ENCODE measurements at places on chromosomes 1 and 21.

- no peak for DNase-seq
Observed at GRCh38 chr1:12447307-12447706, 170.7 kb downstream of the DHRS3 start.

- no peak for DNase-seq
Observed at GRCh38 chr1:66313429-66313828, 220.5 kb upstream of the SGIP1 start.

- DNase-seq, result no peak
Observed at GRCh38 chr1:170721621-170722020, 57.7 kb downstream of the PRRX1 start.

DNA sequence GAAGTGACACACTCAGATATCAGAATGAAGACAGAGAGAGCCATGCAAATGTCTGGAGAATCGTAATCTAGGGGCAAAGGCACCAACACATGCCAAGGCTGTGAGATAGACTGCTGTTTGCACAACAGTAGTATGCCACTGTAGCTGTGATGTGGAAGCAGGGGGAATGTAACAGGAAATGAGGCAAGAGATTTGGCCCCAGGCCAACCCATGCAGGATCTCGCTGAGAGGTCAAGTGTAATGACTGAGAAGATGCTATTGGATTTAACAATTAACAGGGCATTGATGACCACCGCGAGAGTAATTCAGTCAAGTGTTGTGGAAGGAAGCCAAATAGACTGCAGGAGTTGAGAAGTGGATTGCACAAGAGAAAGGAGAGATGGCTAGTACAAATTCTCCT lies 107.3 kb upstream of the ST6GALNAC5 start:
- DNase-seq, result no peak

DNA sequence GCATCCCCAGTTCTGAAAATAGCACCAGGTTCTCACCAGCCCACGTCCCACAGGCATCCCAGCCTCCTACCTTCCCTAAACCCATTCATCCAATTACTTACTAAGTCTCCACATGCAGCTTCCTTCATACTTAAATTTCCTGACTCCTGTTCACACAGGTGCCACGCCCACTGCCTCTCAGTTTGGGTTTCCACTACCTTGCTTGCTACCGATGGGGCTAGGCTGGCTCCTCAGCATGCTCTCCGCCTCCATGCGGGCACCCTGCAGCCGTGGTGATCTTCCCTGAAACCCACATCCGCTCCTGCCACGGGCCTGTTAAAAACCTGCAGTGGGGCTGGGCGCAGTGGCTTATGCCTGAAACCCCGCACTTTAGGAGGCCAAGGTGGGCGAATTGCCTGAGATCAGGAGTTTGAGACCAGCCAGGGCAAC lies 70.4 kb upstream of the ANGPTL1 start:
- no peak for DNase-seq

DNA sequence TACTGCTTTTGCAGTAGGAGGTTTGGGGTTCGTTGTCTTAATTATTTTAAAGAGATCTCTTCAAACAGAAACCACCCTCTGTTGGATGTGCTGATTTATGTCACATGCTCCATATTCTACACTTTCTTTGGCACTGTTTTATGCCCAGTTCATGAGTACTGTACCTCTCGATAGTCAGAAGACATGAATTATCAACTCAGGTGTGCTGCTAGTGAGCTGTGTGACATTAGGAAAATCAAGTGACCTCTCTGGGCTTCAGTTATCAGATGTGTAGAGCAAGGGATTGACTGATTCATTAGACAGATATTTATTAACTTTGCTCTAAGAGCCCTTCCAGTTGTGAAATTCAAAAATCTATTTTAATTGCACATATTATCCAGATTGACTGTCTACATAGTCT lies 2.1 kb upstream of the AHCTF1 start:
- DNase-seq, result no peak

- no peak for DNase-seq
Observed at GRCh38 chr1:188070848-188071247, 1242.1 kb downstream of the PLA2G4A start.

DNA sequence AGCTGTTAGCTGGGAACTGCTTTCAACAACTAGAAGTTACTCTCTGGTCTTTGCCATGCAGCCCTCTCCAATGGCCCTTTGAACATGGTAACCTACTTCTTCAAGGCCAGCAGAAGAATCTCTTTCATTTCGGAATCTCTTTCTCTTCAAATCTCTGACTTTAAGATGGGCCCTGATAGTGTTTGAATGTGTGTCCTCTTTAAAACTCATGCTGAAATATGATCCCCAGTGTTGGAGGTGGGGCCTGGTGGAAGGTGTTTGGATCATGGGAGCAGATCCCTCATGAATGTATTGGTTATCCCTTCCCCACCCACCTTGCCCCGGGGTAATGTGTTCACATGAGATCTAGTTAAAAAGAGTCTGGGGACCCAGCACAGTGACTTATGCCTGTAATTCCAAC lies 54.5 kb upstream of the SOX13 start:
- DNase-seq, result no peak

GRCh38 chr1:207335695-207336363 lies 14.4 kb downstream of the CD55 start:
- no peak for DNase-seq

GRCh38 chr1:167148421-167148820 lies 54.5 kb downstream of the STYXL2 start:
- DNase-seq, result no peak

DNA sequence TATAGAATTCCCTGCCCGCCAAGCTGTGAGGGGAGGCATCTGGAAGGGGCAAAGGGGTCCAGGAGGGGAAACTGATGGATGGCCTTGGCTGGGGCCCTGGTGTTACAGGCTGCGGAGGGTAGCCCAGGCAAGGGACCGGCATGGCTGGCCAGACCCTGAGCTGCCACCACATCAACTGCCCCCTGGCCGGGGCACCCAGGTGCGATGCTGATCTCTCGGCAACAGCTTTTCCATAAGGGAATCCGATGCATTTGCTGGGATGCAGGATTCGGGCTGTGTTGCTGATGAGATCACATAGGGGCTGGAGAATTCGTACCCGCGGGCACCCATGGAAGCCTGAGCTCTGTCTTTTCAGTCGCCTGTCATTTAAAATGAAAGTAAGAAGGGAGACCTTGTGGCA lies 73.7 kb downstream of the PRDM16 start:
- DNase-seq, result no peak

DNA sequence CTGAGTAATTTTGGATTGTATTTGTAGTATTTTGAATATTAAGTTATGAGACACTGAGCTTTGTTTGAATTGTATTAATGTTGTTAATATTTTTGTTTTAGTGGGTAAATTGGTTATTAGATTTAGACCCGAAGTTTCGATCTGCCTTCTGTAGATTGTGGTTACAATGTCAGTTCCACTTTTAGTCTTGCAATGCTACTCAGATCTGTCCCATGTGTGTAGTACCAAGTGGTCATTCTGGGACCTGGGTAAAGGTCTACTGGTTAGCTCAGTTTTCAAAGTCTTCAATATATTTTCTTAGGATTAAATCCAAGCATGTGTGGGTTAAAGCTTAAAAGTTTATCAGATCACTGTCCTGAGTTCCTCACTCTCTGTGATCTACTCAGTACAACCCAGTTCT lies 346.5 kb upstream of the PROX1 start:
- no peak for DNase-seq

DNA sequence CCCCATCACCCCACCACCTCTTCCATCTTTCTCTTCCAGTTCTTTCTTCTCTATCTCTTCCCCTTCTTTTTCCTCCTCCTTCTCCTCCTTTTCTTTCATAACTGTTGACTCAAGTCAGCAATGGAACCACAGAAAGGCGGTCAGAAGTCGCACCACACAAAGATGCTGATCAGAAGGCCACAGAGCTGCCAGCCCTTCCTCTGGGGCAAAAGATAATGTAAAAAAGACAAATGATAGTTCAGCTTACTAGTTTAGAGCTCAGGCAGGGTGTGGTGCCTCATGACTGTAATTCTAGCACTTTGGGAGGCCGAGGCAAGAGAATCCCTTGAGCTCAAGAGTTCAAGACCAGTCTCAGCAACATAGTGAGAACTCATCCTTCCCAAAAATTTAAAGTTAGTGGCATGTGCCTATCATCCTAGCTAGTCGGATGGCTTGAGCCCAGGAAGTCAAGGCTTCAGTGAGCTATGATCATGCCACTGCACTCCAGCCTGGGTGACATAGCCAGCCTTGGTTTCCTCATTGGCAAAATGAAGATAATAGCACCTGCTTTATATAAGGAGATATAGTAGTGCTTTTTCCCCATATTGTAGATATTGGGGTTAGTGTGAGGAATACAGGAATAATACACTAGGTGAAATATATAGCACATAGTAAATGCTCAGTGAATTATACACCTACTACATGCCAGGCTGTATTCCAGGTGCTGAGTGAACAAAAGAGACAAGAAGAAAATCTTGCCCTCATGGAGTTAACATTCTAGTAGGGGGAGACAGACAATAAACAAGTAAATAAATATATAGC lies 12.5 kb upstream of the IGSF3 start:
- DNase-seq, result no peak

DNA sequence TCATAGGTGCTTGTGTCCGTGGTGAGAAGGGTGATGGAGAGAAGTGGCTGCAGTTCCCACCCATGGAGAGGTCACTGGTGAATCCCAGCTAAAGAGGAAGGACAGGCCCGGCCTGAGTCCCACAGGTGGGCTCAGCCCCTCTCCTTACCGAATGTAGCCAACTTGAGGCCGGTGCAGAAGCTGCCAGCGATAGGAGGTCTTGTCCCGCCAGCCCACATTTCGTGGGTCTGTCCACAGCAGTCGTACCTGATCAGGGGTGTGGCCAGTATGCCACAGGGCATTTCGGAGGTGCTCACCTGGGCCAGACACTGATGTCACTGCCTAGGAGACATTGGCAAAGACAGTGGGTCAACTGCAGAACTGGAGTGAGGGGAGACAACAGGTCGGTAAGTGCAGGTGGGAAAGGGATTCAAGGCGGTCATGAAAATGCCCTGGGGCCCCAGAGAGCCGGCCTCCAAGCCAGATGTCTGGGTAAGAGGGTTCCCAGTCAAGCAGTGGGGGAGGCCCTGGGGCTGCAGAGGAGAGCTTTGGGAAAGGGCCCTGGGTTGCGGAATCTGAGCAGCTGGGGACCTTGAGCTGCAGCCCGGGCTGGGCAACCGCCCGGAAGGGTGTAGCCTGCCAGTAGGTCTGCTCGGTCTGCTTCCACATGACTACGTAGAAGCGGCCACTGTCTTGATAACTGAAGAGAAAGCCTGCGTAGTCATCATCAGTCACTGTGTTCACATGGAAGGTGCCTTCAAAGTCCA lies 10.6 kb downstream of the THBS3 start:
- DNase-seq, result no peak

DNA sequence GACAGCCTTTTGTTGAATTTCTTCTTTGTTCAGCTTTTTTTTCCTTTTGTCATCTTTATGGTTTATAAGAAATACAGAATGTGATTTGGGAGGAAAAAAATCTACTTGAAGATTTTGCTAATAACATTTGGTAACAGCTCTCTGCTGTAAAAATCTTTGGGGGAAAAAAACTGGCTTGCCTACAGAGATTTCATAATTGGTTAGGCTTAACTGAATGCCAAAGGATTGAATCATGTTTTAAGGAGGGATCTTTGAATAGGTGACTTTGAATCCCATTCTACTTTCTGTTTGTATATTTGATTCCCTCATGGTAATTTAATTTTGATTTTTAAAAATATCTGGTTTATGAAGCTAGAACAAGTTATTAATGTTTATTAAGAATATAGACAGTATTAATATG lies 3.2 kb downstream of the BTF3L4 start:
- no peak for DNase-seq

GRCh38 chr1:205812271-205812877 lies 624 bp downstream of the SLC41A1 start:
- no peak for DNase-seq

GRCh38 chr1:242524571-242525359 lies at the start of gene PLD5:
TSS of gene PLD5 (minus strand) at chr1:242524697.
- no peak for DNase-seq

DNA sequence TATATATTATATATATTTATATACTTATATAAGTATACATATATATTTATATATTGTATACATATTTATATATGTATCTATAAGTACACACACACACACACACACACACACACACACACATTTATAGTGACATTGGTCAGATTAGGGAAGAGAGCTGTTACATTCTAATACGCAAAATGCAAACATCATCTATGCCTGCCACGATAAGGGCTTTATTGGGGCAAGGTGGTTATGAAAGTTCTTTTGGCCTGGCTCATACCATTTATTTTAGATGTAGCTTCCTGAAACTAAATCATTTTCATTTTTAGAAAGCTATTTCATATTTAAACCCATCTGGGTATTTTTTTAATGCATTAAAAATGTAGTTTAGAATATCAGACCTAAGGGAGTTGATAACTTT lies 82.8 kb downstream of the MAST2 start:
- DNase-seq, result no peak

DNA sequence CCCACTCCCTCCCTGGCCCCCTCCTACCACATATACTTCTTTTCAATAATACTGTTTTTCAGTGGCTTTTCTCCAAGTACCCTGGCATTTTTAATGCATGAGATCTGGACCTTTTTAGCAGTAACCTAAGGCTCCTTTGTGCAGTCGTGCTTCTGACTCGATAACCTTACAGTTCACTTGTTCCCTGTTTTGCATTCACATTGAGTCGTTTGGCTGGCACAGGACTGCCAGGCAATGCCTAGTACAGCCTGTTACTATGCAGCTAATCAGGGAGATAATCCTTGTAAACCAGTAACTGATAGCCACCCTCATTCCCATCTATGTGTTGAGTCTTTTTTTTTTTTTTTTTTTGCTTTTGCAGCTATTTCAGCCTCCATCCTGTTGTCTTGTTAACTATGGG lies 3.7 kb downstream of the ATP1B1 start:
- DNase-seq, result no peak

DNA sequence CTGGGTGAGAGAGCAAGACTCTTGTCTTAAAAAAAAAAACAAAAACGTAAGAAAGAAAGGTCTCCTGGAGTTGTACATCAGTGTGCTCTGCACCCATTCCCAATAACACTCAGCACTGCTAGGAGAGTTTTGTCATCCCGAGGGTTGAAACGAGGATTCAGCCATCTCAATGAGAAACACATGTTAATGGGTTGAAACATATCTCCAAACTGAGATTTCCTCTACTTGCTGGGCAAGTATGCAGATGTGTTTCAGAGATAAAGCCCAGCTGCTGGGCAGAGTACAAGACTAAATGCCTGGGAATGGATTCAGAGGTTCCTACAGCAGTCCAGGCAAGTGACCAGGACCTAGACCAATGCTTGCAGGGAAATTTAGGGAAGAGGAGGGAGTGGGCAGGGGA lies 2.6 kb upstream of the MFN2 start:
- DNase-seq, result no peak

- DNase-seq, result no peak
Observed at GRCh38 chr1:180168786-180169639, 14.3 kb downstream of the QSOX1 start.

- no peak for DNase-seq
Observed at GRCh38 chr1:95916616-95917015, 682.6 kb downstream of the RWDD3 start.

GRCh38 chr1:12531179-12531499 lies 86.9 kb downstream of the DHRS3 start:
- DNase-seq, result no peak

DNA sequence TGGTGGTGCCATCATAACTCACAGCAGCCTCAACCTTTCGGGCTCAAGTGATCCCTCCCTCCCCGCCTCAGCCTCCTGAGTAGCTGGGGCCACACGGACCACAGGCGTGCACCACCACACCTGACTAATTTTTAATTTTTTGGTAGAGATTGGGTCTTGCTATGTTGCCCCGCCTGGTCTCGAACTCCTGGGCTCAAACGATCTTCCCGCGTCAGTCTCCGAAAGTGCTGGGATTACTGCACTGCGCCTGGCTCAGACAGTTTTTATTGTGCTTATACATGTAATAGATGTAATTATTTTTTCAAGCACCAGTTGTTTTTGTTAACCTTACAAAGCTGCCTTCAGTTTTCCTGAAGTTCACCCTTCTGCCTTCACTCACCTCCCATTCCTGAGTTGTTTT lies 38.0 kb upstream of the HMGN1 start:
- DNase-seq, result no peak

All from stimulated activated CD8-positive, alpha-beta memory T cell treated with anti-CD3 and anti-CD28 coated beads, Interleukin-15, amount 100 ng/mL, for 48 hours (primary cell).